Stimulated activated CD8-positive, alpha-beta memory T cell treated with anti-CD3 and anti-CD28 coated beads, Interleukin-7, amount 100 ng/mL, for 1 hour (primary cell): ENCODE measurements at places on chromosomes 2 and 18.

DNA sequence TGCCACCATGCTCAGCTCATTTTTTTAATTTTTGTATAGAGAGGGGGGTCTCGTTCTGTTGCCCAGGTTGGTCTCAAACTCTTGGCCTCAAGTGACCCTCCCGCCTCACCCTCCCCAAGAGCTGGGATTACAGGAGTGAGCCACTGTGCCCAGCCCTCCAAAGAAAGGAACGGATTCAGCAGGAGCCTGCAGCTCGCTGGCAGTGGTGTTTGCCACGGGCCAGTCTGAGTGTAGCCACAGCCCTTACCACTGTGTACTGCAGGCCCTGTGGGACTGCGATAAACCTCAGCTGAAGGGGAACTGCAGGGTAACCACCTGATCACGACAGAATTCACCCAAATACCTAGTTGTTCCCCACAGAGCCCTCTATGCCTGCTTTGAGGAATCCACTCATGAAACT, 6.8 kb downstream of the COPS9 start:
- DNase-seq, result no peak

- no peak for DNase-seq
These were observed 265.9 kb downstream of the TFCP2L1 start for GRCh38 chr2:121019071-121019470.

DNA sequence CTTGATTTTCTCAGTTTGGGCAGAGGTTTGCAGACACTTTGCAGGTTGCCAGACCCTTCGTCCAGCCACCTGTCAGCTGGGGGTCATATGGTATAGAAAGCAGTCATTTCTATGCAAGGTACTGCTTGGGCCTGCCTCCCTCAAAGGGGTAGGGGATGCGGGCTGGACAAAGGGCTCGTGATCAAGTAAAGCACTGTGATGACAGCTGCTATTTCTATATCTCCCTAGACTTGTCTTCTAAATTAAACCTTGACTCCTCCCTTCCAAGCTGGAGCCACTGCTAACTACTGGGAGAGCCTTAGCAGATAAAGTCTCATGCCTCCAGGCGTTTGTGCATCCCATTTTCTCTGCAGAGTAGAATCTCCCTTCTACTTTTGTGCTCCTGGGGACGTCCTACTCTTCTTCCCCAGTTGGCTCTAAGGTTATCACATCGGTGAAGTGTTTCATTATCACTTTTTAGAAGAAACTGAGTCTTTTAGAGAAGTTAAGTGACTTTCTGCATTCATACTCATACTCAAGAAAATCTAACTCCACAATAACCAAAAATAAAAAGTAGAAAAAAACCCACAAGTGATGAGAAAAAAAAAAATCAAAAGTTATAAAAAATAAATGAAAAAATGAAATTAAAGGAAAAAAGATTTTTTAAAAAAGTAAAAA, 710 bp upstream of the XRCC5 start:
- DNase-seq, result no peak

GRCh38 chr2:180554330-180554729, 426.1 kb upstream of the UBE2E3 start:
- DNase-seq, result no peak

DNA sequence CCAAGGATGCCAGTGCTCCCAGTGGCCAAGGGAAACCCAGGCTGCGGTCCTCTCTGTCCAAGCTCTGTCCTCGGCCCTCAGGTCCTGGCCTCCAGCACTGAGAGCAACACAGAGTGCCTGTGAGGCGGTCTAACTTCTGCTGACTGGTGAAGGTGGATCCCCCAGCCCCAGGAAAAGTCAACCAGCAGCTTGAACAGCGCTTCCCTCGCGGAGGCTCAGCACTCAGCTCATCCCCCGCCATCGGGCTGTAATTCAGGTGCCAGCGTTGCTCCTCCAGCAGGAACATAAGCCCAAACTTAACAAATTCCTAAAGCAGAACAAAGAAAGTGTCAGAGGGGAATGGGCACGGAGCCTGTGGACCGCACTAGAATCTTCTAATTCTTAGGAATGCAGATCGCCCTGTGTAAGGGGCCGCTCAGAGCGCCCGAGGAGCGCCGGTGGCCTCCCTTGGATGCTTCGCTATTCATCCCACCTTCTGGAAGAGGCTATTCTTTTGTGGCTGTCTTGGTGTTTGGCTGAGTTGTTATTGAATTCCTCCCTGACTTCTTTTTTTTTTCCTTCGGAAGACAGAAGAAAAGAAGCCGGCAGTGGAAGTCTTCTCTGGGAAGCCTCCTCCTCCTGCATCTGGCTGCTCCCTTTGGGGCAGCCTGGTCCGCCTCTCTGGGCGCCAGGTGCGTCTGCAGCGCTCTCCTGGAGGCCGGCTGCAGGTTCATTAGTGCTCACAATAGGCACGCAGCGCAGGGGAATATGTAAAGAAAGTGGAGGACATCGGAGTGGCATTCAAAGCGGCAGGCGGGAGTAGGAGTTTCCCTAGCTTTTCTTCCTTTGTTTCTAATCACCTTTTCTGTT, 905.6 kb downstream of the TSN start:
- no peak for DNase-seq

DNA sequence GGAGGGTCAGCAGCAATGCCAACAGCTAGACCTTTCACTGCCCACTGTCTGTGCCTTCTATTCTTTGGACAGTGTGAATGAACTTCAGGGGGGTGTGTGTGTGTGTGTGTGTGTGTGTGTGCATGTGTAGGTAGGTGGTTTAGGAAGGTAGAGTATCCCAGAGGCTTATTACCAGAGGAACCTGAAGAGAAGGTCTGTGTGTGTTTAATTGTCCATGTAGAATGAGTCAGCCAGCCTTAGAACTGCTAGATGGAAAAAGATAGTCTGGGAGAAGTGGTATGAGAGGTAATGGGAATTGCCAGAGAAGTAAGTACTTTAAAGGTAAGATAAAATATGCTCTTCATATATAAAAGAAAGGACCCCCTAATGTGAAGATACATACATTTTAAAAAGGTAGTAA, 522.2 kb downstream of the PIK3C3 start:
- DNase-seq, result no peak

- no peak for DNase-seq
These were observed 638 bp downstream of the ST3GAL5 start for GRCh38 chr2:85888020-85888683.

DNA sequence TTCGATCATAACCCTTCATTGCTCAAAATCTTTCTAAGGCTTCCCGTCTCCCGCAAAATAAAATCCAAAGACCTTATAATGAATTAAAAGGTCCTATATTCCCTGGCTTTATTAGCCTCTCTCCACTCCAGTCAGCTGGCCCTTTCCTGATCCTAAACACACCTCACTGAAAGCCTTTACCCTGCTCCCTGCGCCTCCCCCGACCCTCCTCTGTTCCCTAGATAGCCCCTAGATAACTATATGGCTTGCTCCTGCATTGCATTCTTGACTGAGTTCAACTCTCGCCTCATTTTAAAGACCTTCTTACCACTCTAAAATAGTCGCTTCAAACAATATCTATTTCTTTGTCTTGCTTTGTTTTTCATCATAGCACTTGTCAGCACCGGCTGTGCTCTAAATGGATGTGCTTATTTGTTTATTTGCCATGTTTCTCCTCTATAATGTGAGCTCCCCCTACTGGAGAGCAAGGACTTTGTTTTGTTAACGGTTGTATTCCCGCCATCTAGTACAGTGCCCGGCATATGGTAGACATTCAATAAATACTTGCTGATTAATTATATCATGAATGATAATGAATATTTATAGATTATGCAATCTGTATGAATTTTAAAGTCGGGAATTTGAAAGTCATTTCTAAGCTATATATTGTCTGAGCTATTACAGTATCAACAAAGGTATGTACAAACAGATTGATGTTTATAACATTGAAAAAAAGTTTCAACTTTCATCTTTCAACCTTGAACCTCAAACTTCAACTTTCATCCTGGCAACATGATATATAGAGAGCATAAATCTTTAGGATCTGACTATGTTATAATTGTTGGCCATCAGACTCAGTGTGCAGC, 32.4 kb upstream of the VIT start:
- no peak for DNase-seq

GRCh38 chr2:241546771-241547498, 11.6 kb upstream of the BOK start:
- no peak for DNase-seq

GRCh38 chr2:205660521-205661124, 21.7 kb upstream of the NRP2 start:
- DNase-seq, result no peak

- no peak for DNase-seq
These were observed 20.1 kb downstream of the DOCK10 start for GRCh38 chr2:225022188-225022587.

GRCh38 chr2:173708806-173709205, 256.4 kb downstream of the SP3 start:
- no peak for DNase-seq

GRCh38 chr2:106269591-106270291, 75.6 kb upstream of the UXS1 start:
- DNase-seq, result peak; percentile 2

DNA sequence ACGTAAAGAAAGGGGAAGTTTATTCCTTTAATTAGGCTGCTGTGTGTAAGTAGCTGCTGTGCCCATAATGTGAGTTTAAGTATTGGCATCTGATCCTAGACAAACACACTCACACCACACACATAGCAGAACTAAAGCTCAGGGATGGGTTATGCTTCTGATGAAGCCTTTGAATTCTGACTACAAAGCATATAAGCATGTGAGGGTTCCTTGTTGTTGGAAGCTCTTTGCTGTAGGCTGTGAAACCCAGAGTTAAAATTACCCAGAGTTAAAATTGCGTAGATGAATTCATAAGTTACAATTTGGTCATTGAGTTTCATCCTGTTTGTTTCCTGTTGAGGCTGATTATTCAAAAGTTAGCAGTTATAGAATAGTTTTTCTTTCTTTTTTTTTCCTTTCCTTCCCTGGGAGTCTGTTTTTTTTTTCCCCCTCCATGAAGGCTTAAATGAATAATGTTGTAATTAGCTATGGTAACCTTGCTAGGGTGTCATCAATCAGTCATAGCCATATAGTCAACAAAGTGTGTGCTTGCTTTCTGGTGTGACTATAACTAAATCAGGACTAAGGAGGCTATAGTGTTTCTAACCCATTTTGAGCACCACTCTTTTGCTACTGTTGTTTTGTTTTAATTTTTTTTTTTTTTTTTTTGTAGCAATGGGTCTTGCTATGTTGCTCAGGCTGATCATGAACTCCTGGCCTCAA, 426.1 kb downstream of the PARD3B start:
- DNase-seq, result no peak

DNA sequence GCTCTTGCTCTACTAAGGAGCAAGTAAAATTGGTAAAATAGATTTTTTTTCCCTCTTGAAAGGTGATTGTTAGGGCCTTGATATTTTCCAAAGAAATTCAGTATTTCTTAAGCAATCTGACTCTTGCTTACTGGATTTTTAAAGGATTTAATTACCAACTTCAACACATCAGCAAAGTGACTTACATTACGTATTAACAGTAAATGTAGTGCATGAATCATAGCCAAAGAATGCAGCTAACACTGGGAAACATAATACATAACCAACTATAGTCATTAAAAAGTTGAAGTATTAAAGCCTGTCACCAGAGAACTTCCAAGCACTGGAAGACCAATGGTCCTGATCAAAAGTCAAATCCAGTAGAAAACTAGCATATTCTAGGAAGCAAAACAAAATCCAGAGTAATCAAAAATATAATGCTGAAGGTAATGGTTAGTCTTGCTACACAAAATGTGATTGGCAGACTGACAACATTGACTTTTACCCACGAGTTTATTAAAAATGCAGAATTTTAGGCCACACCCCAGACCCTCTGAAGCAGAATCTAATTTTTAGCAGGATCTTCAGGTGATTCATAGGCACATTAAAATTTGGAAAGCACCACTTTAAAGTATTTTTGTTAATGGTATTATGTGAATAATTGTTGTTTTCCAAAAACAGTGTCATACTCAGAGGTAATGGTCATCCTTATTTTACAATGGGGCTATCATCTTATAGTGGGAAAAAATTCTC, 31.8 kb upstream of the CAVIN2 start:
- DNase-seq, result no peak
